ENCODE measurements at places on chromosomes 3 and 15.

DNA sequence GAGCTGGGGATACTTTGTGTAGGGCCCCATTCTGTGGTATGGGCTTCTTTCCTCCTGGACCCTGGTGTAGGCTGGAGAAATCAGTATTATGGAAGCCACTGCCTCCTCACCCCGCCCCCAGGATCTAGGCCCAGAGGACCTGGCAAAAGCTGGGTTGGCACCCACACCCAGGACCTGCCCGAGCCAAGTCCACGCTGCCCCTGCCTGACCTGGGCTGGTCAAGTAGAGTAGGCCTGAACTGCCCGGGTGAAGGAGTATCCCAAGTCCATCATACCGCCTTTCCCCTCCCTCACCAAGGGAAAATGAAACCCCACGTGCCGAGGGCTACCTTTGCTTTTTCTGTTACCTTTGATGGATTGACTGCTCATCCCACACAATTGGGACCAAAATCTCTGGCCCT is 37.7 kb upstream of the TRAK1 start:
- DNase-seq = no peak

- DNase-seq = no peak
Observed at GRCh38 chr15:36815786-36816185, 236.4 kb downstream of the CDIN1 start.

- no peak for DNase-seq
Observed at GRCh38 chr15:68617001-68617400, 38.2 kb downstream of the CORO2B start.

DNA sequence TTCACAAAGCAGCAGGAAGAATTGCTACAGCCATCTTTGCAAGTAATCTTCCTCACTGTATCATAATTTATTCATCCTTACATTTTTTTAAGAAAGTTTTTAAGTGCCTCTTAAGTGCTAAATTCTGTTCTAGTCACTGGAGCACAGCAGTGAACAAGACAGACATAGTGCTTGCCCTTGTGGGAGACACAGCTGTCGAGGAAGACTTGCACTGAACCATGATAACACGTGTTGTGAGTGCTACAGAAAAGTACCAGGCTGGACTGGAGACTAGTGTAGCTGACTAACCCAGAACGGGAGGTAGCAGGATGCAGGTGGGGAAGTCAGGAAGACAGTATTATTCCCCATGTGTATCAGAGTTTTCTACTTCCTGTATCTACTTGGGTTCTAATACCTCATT is 300.6 kb downstream of the TBL1XR1 start:
- DNase-seq = no peak

DNA sequence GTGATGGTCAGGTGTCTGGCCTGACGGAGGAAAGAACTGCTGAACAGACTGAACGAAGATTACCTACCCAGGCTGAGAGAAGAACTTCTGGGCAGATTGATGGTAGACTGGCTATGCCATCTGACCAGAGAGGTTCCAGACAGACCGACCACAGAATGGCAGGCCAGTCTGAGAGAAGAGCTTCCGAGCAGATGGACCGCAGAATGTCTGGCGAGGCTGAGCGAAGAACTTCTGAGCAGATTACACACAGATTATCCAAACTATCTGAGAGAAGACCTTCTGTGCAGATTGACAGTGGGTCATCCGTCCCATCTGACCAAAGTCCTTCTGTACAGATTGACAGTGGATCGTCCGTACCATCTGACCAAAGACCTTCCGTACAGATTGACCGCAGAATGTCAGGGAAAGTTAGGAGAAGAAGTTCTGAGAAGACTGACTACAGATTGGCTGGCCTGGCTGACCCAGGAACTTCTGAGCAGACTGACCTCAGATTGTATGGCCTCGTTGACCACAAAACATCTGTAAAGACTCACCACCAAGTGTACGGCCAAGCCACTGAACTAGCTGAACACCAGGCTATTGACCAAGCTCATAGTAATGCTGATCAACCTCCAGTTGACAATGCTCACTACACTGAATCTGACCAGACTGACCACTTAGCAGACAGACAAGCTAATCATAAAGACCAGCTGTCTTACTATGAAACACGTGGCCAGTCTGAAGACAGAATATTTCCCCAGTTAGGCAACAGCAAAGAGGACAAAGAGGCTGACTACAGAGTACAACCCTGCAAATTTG is 812 bp downstream of the TEX55 start:
- no peak for DNase-seq

- no peak for DNase-seq
Observed at GRCh38 chr15:48856942-48857341, 21.0 kb upstream of the EID1 start.

DNA sequence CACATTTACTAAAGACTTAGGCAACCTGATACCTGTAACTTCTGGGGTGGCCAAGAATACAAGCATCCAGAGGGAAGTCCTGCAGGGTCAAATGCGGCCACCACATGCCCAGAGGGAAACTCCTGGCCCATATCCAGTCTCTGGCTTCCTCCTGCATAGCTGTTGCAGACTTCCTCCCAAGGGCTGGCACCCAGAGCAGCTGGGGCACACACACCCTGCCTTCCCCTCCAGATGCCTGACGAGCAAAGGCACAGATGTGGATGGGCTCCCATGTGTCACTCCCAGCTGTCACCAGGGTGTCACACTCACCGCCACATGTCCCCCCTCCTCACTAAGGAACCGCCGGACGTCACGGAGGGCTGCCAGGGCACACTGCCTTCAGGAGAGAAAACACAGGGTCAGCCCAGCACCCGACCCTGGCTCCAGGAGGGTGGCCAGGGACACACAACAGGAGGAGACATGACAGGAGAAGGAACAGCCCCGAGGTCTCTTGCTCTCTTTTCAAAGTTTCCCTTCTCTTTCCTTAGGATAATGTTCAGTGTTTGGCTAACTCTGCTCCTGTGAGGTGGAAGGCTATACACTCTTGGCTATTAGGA is 13.2 kb downstream of the PFKFB4 start:
- no peak for DNase-seq

DNA sequence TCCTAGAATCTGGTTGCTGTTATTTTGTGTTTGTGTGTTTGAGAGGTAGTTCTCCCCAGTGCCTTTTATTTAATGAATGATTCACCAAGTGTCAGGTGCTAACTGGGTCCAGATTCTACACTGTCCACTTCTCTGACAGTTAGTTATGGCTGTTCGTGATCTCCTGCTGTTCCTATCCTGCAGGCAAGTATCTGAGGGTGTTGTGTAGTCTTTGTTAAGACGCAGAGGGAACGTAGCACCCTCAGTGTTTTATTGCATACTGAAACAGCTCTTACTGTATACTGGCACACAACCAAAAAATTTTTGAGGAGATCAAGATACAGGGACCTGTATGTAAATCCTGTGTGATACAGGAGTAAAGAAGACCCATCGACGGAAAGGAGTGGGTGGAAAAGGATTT is 1271.3 kb downstream of the ROBO1 start:
- no peak for DNase-seq

GRCh38 chr3:45832699-45833098 is 9.2 kb downstream of the LZTFL1 start:
- no peak for DNase-seq
